ENCODE measurements at places on chromosomes 1 and 21.

DNA sequence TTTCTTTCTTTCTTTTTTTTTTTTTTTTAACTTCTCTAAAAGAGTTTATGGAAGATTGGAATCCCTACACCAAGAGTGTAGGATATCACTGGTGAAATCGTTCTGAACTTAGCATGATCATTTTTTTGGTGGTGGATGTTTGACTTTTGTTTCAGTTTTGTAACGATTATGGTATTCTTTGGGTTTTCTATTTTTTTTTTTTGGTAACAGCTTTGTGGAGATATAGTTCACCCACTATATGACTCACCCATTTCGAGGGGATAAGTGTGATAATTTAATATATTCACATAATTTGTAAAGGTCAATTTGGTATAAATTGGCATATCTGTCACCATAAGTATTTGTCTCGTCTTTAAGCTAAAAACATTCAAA is 29.2 kb downstream of the AGPAT3 start:
- DNase-seq: no peak

- DNase-seq: no peak
Measured at GRCh38 chr1:172277275-172277674, 143.2 kb upstream of the C1orf105 start.

- DNase-seq: no peak
Measured at GRCh38 chr1:178143730-178144690, 50.1 kb downstream of the RASAL2 start.

DNA sequence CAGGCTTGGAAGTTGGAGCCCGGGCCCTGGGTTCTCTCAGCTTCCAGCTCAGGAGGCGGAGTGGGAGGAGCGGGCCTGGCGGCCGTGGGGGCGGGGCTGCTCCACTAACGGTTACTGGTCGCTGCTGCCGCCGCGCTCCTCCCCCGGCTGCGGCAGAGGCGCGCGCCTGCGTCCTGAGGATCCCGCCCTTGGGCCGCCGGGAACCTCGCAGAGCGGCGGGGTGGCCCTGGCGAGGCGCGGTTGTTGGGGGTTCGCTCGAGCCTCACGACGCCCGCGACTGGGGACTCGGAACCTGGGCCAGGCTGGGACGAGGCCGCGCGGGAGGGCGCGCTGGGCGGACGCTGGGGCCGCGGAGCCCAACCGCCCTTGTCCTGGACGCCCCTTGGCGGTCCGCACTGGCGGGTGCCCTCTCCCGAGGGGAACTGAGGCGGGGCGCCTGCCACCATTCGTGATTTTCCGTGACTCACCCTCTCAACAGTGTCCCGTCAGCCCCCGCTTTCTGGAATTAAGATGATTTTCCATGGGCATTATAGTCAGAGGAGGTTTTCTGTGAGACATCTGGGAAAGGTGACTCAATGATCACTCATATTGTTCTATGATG is 34.1 kb downstream of the OR2G3 start:
- peak; percentile 43 for DNase-seq
